ENCODE measurements at places on chromosomes 3 and 15.

- DNase-seq, result no peak
These were observed 229.6 kb downstream of the OPA1 start for GRCh38 chr3:193822492-193823212.

- no peak for DNase-seq
These were observed 42.3 kb upstream of the GALNT15 start for GRCh38 chr3:16132190-16132589.

DNA sequence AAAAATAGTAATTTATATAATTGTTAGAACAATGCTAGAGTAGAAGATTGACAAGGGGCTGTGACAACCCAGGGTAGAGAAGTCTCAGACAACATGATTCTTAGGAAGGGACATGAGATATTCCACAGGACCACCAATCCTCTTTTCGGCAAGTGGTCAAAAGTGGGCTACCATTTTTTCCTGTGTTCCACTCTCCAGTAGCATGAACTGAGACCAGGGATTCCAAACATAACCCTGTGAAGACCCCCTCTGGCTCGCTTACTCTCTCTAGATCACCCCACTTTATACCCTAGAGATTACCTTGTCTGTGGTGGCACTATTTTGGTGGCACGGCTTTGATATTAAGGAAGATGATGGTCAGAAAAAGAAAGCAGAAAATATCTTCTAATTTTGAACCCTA lies 960 bp downstream of the GCSAM start:
- no peak for DNase-seq

DNA sequence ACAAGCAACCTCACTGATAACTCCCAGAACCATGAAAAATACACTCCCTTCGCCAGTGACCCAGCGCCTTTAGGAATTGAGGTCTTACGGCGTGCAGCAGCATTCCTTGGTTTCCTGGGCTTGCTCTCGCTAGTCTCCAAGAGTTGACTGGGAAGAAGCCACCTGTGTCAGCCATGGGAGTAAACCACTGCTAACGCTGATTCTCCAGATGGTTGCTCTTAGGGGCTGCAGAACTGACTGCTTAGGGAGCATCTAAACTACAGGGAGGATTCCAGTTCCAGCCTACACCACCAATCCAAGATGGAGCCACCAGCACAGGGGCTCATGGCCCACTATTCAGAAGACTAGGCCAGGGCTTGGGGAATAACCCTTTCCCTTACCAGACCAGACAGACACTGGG lies 2.4 kb downstream of the RBPMS2 start:
- DNase-seq, result no peak

- no peak for DNase-seq
These were observed 25.1 kb upstream of the SMAD3 start for GRCh38 chr15:67040277-67040676.

DNA sequence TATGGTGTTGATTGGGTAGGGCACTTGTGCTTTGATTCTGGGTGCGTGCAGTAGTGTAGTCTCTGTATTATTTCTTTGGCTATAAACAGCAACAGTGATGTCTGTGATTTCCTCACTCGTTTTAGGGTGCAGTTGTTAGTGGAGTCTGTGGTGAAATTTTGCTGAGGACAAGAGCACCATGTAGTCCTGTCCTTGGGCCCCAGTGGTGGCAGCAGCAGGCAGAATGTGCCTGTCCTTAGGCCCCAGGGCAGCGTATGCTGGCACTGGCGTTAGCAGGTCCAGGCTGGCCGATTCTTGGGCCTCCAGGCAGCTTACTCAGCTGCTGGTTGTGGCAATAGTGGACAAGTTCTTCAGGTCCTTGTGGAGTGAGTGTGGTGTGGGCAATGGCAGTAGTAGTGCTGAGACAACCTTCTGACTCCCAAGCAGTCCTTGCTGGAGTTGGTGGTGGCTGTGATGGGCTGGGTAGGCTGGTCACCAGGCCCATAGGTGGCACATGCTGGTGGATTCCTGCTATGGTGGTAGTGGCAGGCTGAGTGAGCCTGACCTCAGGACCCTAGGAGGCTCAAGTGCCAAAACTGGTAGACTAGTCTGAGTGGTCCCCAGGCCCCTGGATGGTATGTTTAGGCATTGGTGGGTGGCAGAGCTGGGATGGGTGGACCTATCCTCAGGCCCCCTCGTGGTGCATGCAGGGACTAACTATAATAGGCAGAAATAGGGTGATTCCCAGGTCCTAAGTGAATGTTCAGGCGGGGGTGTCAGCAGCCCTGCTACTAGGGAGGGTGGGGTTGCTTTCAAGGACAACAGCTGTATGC lies 56.3 kb downstream of the TNFAIP8L3 start:
- DNase-seq, result no peak

- DNase-seq, result no peak
These were observed 186.0 kb upstream of the LPP start for GRCh38 chr3:187967993-187968392.

GRCh38 chr3:116440196-116440595 lies 5.1 kb downstream of the LSAMP start:
- DNase-seq, result peak; percentile 73

GRCh38 chr3:138862924-138863775 lies 28.4 kb upstream of the PIK3CB start:
- no peak for DNase-seq
